Non-pigmented ciliary epithelial cell (primary cell): ENCODE measurements at places on chromosomes 4 and X.

DNA sequence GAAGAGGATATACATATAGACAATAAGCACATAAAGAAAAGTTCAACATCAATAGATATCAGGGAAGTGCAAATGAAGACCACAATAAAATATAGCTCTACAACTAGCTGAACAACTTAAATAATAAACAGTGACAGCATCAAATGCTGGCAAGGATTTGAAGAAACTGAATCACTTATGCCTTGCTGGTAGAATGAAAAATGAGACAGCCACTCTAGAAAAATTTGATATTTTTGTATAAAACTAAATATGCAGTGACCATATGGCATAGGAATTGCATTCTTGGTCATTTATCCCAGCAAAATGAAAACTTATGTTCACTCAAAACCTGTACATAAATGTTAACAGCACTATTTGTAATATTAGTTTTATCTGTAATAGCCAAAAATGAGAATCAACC is 1102.0 kb downstream of the C4orf33 start:
- no peak for DNase-seq

- DNase-seq: no peak
These were observed 1688.0 kb upstream of the AGA start for GRCh38 chr4:179130122-179130714.

DNA sequence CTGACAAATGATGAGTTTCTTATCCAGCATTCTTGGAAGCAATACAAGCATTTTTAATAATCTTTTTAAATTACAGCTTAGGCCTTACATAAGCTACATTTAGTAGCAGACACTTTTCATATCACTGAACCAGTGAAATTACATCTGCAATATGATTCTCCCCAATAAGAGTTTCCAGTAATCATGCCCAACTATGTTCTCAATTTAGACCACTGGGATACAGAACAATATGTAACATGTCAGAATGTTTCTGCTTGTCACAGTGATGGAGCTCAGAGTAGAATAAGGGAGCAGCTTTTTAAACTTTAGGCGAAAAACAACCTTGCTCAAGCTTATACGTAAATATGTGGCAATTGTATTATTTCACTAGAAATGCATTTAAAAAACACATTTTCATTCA is 1132.2 kb downstream of the FAT4 start:
- no peak for DNase-seq

DNA sequence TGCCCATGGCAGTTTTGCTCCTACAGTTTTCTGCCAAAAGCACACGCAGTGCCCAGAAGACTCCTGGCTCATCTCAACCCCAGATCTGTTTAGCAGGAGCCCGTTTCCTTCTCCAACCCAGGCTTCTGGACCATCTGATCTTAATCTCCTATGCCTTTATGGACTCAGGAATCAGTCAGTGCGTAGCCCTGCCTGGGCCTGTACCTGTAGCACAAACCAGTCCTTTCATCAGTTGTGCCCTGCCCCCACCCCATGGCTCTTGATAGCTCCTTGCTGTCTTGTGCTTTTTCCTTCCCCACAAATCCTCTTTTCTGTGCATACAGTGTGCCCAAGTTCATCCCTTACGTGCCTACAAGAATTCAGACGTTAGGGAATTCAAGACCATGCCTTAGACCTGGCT is 1.5 kb downstream of the ZNF718 start:
- no peak for DNase-seq

- DNase-seq: no peak
These were observed 8.2 kb downstream of the MSANTD1 start for GRCh38 chr4:3257103-3257555.

GRCh38 chr4:7418131-7418943 is 16.4 kb downstream of the PSAPL1 start:
- no peak for DNase-seq

DNA sequence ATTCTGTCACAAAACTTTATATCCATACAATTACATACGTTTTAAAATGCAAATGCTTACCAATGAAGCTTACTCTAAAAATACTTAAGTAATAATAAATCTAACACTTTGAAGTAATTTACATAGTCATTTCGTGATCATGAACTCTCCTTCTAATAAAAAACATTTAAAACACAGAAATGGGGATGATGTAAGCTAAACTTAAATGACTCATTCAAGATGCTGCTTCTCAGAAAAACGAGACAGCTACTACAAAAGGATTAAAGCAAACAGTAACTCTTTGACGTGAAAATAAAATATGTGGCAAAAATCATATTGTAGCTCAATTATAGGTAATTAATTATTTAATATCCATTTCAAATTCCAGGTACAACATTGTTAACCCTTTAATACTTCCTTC is 148.7 kb downstream of the FGF16 start:
- DNase-seq: no peak

- no peak for DNase-seq
These were observed at the start of gene TASL for GRCh38 chrX:30577362-30577991. Gene TASL, minus strand, starts transcription at chrX:30577766. Its CDS starts 17,411 bp downstream, at chrX:30560355.

DNA sequence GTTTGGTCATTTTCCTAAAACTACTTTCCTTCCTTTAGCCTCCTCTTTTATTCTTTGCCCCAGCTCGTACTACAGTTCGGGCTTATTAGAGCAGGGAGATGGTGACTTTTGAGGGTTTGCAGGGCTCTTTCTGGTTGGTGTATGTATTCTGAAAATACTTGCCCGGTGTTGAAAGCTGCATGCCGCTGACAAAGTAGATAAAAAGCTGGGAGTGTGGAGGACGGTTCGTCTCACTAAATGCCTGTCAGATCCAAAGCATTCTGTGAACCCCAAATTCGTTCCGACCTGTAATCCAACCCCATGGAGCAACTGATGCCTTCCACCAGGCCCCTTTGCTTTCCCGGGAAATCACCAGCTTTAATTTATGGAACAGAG is 19.2 kb downstream of the TRIM2 start:
- DNase-seq: no peak

DNA sequence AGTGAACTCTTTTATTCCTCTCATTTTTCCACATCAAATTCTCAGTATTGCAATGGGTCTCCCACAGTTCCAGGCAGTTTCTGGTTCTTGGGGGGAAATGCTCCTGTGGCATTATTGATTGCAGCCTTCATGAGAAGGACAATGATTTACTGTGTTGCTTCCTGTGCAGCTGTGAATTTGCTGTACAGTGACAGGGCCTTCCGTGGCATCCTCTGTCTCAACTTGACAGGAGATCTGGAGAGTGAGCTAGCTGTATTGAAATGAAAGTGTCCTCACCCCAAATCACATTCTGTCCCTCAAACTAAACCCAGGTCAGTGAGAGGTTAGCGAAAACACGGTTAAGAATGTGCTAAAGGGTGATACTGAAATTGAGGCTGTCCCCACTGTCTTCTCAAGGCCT is 77.1 kb upstream of the ATOH1 start:
- DNase-seq: no peak

GRCh38 chr4:42420140-42420539 is 22.9 kb downstream of the SHISA3 start:
- DNase-seq: no peak

DNA sequence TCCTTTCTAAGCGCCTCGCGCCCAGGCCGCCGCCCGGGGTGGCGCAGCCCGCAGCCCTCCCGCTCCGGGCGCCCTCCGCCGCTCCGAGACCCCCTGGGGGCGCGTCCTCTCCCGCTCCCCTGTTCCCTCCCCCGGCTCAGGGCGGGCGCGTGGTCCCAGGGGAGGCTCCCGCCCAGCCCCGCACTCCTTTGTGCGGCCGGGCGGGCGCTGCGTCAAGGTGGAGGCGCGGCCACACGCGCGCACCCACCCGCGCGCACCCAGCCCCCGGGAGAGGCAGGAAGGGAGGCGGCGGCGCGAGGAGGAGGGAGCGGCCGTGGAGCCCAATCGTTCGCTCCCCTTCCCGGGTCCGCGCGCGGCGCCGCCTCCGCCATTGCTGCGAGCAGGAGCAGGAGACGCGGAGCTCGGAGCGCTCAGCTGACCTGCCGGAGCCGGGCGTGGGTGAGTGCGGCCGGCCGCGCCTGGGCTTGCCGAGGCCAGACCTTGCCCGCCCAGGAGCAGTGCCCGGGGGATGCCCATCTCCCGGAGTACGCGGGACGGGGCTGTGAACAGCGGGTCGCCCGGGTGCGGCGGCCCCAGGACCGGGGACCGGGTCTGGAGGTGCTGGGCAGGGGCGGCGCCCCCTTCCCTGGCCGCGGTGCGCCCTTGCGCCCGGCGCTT is at the start of gene NSG1:
Gene NSG1 (plus strand): TSS at position 367 of the 657 bp plus-strand sequence. CDS start 528 bp downstream, outside the sequence.
- no peak for DNase-seq

- DNase-seq: no peak
These were observed 418.5 kb upstream of the HS3ST1 start for GRCh38 chr4:11847167-11847566.

- no peak for DNase-seq
These were observed 328.5 kb upstream of the FGF16 start for GRCh38 chrX:77118686-77119085.

DNA sequence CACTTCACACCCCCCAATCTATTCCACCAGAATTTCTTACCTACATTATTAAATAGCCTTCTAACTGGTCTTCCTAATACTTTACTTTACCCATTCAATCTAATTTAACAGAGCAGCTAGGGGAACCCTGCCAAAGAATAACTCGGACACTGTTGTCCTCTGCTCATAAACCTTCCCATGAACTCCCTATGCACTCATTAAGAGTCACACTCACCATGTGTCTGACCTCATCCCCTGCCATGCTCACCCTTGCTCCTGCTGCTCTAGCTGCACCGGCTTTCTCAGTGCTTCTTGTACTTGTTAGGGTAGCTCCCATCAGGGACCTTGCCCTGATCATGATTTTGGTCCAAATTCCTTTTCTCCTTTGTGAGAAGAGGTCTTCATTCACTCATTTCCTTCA is 54.6 kb upstream of the GUCY1A1 start:
- no peak for DNase-seq

- DNase-seq: peak; percentile 85
These were observed 11.4 kb upstream of the SLAIN2 start for GRCh38 chr4:48329976-48330375.

GRCh38 chr4:162837241-162837640 is 329.4 kb downstream of the NAF1 start:
- no peak for DNase-seq

DNA sequence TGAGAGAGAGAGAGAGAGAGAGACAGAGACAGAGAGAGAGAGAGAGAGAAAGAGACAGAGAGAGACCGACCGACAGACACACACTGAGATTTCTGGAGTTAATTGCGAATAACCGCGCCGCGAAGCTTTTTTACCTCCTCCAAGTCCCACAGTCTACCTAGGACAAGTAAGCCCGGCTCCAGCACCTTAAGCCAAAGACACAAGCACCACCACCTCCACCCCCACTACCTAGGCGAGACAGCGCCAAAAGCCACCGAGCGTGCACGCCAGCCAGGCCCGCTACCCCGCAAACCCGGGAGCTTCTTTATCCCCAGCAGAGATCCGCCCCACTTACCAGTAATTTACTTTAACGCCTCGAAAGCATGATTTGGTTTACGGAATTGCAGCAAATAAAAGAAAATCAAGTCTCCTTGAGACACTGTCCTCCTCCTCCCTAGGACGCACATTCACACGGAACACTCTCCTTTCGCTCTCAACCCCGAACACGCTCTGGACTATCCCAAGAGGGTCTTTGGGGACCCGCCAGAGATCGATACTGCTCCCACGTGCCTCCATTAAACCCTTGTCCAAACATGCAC is 649.6 kb upstream of the DIPK2B start:
- DNase-seq: no peak

DNA sequence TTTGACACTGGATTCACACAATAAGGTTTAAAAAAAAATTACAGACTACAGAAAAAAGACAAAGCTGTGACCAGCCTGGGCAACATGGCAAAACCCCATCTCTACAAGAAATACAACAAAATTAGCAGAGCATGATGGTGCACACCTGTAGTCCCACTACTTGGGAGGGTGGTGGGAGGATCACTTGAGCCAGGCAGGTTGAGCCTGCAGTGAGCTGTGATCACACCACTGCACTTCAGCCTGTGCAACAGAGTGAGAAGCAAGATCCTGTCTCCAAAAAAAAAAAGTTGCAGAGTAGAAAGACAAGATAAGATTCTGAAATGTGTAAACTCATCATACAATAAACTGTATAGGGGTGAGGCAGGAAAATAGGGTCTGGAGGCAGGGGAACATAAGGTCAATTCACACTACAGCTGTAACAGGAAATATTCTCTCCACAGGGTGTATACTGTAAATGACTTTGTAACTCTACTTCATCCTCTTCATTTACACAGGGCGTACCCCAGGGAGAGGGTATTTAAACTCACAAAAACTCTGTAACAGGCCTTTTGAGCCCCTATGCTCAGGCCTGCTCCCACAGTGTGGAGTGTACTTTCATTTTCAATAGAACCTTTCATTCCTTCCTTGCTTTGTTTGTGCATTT is 112.6 kb upstream of the MAPK10 start:
- no peak for DNase-seq

GRCh38 chrX:119512146-119512800 is 44.0 kb downstream of the SLC25A5 start:
- peak; percentile 6 for DNase-seq

GRCh38 chr4:55723403-55723802 is 87.3 kb upstream of the NMU start:
- DNase-seq: no peak

DNA sequence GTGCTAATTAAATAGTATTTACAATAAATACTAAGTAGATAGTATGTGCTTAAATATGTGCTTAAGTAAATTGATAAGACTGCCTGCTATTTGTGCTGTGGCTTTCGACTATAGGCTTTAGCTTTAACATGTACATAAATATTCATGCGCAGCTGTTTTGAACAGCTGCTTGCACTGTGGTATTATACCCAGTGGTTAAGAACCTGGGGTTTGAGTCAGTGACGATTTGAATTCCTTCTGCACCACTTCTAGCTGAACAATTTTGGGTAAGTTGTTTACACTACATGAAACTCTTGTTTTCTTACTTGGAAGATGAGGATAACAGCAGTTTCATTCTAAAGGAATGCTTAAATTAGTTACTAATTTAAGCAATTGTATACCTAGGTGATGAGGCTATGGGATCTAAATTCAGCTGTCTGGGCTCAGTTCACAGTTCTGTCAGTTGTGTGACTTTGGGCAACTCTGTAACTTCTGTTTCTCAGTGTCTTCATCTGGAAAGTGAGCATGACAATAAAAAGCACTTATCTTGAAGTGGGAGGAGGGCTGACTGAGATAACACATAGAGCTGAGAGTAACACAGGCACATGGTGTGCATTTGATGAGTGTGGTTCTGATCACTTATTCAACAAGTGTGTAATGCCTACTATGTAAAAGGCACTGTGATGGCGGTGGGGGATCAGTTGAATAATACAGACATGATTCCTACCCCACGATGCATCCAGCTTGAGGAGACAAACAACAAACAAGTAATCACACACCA is 37.0 kb downstream of the HPGDS start:
- DNase-seq: no peak

DNA sequence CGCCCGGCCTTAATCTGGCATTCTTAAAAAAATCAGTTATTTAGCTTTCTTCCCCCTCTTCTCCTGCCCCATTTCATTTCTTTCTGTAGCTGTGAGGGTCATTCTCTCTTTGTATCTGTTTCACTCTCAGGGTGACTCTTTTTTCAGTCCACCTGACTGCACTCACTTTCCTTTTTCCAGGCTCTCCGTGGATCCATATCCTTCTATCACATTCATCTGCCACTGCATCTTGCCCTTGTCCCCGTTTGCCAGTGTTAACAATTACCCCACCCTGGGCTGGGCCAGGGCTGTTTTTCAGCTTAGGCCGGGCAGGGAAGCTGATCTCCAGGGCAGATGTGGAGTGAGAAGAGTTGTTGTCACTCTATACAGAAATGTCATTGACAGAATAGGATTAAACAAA is 7.7 kb downstream of the FHL1 start:
- no peak for DNase-seq

GRCh38 chrX:21524008-21524407 is 134.1 kb downstream of the KLHL34 start:
- DNase-seq: no peak

- no peak for DNase-seq
These were observed 57.6 kb downstream of the RFC1 start for GRCh38 chr4:39308611-39309010.
